ENCODE measurements at places on chromosomes 7 and 10.
A peak's percentile ranks its signal among the peaks of the same experiment; 100 is the strongest.

DNA sequence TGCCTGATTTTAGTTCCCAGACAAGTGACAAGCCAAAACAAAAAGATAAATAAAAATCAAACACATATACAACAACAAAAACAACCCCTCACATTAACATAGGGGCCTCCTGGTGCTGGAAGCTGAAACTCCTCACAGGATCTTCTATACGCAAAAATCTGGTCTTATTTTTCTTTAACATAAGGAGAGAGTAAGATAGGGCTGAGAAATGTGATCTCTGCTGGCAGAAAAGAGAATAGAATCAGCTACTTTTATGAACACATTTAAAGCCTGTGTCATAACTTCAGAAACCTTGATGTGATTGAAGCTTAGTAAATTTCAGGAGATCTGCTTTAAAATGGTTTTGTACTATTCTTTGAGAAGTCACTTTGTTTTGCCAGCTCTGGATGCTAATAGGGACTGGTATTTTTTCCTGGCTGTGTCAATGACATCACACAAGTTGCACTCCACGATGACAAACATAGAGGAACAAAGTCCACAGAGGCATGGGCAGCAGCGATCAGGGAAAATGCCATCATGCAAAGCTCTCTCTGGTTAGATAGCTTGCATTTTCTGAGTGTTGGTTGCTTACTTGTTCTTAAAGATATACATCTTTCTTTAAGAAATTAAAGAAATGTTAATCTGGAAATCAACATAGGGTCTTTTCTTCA lies 176.6 kb upstream of the SP4 start:
- no peak for DNase-seq

- DNase-seq, result no peak
Observed at GRCh38 chr7:106425017-106425719, 140.4 kb upstream of the NAMPT start.

GRCh38 chr10:129498680-129499079 lies 31.6 kb downstream of the MGMT start:
- DNase-seq, result no peak

DNA sequence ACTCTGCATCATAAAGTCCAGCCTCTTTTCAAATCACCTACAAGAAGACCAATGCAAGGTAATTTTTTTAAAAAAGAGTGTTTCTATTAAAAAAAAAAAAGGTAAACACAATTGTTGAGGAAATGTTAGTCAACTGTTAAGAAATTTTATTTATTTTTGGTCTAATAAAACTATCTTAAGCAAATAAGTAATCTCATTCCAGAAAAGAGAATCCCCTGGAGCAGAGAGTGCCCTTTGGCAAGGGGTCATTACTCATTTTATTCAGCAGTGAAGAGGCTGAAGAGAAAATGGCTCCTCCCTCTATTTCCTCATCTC lies 63.4 kb upstream of the GSDME start:
- DNase-seq, result no peak

- no peak for DNase-seq
Observed at GRCh38 chr7:158097106-158097452, 490.5 kb downstream of the PTPRN2 start.

DNA sequence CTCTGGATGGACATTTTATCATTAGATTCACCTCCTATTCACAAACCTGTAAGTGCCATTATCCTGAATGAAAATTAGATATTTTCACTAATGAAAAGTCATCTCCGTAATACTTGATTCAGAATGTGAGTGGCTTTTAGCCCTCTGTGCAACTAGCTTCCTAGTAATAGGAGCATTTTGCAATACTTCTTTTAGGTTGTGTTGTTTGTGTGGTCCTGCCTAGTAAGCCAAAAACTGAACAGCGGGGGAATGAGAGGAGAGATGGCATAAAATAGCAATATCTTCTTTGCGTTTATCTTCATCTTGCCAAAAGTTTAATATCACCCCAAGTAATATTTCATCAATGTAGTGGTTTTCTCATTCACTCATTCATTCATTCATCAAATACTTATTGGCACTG lies 507.5 kb upstream of the CELF2 start:
- no peak for DNase-seq

DNA sequence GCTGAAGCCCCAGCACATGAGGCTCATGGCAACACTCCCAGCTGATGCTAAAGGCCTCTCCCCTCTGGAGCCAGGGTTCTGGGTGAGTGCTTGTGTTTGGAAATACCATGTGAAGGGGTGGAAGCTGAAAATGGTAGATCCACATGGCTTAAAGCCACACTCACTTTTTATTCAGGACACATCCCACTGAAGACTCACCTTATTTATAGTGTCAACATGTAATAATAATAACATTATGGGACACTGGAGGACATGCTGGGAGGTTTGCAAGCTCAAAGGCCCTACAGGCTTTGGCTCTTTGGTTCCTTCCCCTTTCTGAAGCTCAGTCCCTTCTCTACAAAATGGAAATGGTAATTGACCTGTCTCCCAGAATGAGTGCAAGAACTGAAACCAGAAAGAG lies 318.0 kb downstream of the GRID1 start:
- DNase-seq, result no peak

- DNase-seq, result no peak
Observed at GRCh38 chr10:116286626-116287200, 13.7 kb upstream of the GFRA1 start.

DNA sequence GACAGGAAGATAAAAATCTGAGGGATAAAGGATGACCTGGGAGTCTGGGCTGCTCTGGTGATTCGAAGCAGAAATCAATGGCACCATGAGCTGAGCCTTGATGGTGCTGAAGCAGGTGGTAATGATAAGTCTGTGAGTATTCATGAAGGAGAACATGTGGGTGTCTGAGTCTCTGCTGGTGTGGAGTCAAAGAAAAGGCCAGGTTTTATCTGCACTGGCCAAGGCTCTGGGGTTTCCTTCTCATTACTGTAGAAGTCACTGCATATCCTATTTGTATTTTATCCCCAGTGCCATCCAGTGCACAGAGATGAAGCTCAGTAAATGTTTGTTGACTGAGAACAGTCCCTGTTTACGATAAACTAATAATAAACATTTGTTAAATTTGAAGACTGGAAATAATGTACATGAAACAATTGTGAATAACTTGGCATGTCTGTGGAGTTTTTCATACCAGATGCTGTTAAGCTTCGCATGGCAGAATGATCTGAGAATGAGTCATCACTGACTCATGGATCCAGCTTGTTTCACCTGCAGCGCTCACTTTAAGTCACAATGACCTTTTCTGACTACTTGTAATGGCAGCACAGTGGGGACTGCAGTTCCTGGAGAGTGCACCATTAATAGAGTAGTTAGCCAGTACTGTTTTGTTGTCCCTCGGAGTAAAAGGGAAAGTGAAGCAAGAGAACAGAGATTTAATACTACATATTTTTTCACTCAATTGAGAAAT lies 538.5 kb downstream of the HTR7 start:
- DNase-seq, result no peak

GRCh38 chr7:151251689-151252560 lies 3.4 kb upstream of the SMARCD3 start:
- DNase-seq, result peak; percentile 70

- DNase-seq, result no peak
Observed at GRCh38 chr10:131059881-131060280, 251.6 kb downstream of the TCERG1L start.

DNA sequence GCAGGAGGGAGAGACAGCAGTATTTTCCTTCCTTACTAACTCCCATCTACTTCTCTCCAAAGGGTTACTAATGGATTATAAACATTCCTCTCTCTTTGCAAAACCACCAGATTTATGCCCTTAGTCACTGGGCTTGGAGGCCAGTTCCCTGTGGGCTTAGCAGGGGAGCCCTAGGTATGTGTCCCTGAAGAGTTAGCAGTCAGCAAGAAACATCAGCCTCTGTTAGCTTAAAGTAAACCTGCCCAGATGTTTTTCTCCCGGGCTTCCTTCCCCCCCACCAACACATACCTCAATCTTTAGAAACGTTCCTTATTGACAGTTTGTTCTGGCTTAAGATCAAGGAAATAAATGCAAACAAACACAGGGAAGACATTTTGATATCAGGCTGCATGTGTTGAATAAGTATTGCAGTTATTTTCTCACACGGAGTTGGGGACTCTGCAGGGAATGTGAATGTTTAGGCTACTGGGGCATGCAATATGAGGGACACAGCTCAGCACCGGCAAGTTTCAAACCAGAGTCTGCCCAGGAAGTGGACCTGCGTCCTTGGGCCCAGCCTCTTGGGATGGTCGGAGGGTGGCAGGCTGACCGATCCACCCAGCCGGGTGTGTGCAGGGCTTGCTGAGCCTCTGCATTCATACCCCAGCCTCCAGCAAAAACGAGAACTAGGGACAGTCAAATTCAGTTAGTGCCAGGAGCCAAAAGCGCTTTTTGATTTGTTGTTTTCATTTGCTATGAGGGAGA lies 252.0 kb upstream of the GRB10 start:
- DNase-seq, result no peak

DNA sequence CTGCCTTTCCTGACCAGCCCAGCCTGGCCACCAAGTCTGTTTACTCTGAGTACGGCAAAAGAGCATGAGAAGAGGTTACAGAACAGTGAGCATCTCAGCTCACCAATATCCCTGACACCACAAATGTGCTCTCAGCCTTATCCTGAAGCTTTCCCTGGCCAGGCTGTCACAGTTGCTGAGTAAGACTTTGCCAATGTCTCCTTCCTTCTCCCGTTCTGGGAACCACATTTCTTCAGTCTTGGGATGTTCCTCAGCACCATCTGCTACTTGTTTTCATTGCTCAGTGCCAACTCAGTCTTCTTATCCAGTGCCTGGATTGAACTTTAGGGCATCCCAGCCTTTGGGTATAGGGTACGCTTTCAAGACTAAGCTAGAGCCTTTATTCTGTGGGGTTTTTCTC lies 7.1 kb upstream of the KCNIP2 start:
- DNase-seq, result no peak

DNA sequence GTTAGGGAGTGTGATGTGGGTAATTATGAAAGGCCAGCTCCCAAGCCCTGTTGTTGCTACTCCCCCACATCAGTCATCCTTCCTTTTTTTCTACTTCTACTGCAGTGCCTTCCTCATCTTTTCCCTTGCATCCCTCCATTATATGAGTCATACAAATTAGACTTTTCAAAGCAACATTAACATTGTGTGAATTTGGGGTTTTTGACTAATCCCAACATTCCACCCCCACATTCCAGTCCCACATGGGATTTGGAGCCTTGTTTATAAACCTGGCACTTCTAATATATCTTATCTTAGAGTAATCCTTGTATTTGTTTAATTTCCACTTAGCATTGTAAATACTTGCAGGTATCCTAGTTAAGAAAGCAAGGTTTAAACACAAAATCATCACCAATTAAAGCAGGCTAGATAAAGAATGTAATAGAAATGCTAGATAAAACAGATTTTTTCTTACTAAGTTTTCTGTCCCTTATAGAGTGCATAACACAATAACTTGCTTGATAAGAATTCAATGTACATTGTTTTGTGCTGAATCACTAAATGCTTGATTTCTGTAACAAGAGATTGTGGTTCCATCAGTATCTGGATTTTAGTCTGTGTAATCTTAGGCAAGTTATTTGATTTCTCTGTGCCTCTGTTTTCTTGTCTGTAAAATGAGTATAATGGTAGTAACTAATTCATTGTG lies 165.8 kb downstream of the CFTR start:
- DNase-seq, result no peak

GRCh38 chr7:108109221-108109908 lies 20.8 kb downstream of the LAMB4 start:
- DNase-seq, result no peak

DNA sequence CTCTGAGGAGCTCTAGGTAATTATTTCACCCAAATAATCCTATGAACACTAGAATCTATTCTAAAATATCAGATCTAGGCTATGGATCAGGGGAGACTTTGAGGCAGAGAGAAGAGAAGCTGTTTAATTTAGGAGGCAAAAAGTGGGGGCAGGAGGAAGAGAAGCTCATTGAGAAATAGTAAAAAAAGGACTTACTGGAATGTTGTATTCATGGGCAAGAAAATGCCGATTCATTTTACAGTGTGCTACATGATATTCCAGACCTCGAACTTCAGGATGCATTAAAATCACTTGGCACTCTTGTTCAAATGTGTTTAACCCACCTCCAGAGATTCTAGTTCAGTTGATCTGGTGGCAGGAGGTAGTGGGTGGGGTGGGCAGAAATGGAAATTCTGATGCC lies 109.5 kb upstream of the ITGB1 start:
- no peak for DNase-seq

DNA sequence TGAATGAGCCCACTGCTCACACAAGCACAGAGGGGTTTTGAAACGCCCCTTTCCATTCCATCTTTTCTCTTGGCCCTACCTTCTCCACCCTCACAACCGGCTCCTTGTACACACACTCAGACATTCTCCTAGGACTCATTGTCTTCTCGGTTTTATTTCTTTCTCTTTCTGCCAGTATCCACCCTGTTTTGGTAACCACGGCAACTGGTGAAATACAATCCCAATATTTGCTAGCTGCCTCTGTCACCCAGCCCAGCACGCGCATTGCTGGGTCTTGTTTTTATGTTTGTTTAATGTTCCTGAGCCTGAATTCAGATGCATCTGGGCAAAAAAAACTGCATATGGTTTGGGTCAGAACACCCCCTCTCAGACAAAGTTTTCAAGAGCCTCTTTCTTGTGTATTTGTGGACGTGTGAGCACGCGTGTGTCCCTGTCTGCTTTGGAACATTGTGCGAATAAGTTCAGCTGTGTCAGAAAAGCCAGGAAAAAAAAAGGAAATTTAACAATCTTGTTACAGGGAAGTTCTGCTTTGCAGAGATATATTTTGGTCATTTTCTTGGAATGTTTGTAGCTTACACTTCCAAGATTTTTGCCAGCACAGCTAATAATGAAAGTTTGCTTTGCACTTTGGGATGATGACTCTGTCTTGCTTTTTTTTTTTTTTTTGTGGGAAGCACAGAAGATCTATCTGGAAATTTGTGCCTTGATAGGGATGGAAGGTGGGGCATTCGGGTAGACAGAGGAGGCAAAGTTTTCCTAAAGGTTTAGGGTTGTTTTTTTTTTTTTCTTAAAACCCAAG lies 225.9 kb downstream of the TRIL start:
- DNase-seq, result no peak

GRCh38 chr7:41328544-41328943 lies 374.3 kb downstream of the INHBA start:
- no peak for DNase-seq

GRCh38 chr10:132595021-132595420 lies 57.4 kb downstream of the INPP5A start:
- no peak for DNase-seq

DNA sequence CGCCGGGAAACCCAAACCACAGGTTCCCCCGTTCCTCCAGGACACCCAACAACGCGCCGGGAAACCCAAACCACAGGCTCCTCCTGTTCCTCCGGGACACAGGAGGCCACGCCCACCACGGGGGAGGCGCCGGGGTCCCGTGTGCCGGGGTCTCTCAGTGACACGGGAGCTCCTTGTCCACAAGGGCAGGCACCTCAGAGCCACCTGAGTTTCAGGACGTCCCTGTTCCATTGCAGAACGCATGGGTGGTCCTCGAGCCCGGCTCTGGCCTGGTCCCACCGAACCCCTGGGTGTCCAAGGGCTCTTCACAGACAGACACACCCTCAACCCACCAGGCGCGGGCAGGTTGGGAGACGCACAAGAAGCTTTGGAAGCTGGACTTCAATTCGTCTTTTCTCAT lies 57.6 kb upstream of the ADGRA1 start:
- DNase-seq, result no peak

Data from DND-41 (cell line).